SK-N-SH (cell line): ENCODE measurements at places on chromosomes 3 and 15. TPM values are rescaled to one million over a fixed set of nuclear protein-coding genes. Genes with fewer than 3 reads are reported as not detected.

DNA sequence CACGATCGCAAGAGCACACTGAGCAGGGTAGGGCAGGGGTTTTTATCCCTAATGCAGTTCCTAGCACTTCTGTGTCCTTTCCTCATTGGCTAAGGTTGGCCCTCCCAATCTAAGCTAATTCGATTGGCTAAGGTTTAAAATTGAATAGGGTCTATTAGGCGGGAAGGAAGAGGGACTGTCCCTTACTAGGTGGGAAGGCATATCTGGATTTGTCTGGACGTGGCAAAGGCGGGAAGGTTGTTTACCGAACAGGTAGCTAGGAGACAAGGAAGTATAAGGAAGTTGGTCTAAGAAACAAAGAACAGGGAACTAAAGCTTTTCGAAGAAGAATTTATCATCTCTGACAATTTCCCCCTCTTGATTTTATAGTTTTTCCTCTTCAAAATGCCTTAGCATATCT, 24.8 kb upstream of the ATG7 start:
- no peak overlapping the region for H3K27ac ChIP-seq
- H3K36me3 ChIP-seq: peaks cover 5% of the 10 kb centered on the region
- DNase-seq: no peak

GRCh38 chr3:41327718-41328117, 128.4 kb downstream of the CTNNB1 start:
- H3K4me1 ChIP-seq: peaks cover 14% of the 10 kb centered on the region
- H3K27me3 ChIP-seq: no peaks in the 10 kb centered on the region
- H3K36me3 ChIP-seq: no peaks in the 10 kb centered on the region
- H3K27ac ChIP-seq: no peak overlapping the region
- DNase-seq: no peak

DNA sequence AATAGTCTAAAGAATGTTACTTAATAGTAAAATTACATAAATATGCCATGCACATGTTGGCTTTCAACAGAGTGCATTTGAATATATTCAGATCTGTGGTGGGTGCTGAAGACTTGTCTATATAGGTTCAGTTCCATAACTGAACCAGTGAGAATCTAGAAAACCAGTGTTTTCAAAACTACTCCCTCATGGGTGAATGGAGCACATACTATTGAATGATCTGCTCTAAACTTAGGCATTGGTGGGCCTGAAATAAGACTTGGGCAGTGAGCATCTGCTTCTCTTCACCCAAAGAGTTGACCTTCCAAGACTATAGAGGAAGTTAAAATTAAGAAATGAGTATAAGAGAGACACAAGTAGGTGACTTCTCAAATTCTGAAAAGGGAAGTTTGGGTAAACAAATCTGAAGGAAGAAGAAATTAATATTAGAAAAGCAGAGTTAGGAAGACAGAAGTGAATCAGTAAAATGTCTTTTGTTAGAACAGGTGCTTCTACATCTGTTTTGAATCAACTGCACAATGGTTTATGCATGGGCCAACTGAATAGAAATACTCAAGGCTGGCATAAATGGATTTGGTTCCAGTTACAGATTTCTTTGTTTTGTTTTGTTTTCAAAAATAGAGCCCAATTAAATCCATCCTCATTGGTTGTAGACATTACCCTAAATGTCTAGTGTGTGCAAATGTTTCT, 19.3 kb downstream of the ALCAM start:
- no peak overlapping the region for H3K4me3 ChIP-seq
- H3K4me1 ChIP-seq: no peaks in the 10 kb centered on the region; the same call in 1 of the 2 replicates
- H3K27ac ChIP-seq: peak overlapping the region; percentile 22; the same call in 1 of the 2 replicates
- DNase-seq: no peak

GRCh38 chr3:126773783-126774182, 69.7 kb downstream of the CHCHD6 start:
- H3K4me3 ChIP-seq: no peak overlapping the region
- H3K36me3 ChIP-seq: no peaks in the 10 kb centered on the region

The TMCC1 gene
- polyA plus RNA-seq: 7.2 and 9.1 TPM in 2 replicates

The CD276 gene
- 60.1 and 86.2 TPM in 2 replicates for polyA plus RNA-seq

- no peak for DNase-seq
- H3K4me3 ChIP-seq: no peak overlapping the region
- H3K36me3 ChIP-seq: peaks cover 37% of the 10 kb centered on the region
- H3K4me1 ChIP-seq: peaks cover 2% of the 10 kb centered on the region
- no peaks in the 10 kb centered on the region for H3K27me3 ChIP-seq
Measured at GRCh38 chr3:156300929-156301840, 180.8 kb downstream of the KCNAB1 start.

The GREM1 gene
- 23.9 and 46.4 TPM in 2 replicates for polyA plus RNA-seq

The DUOXA2 gene
- not detected in 2 replicates for polyA plus RNA-seq

GRCh38 chr15:28919679-28920655, 34.2 kb downstream of the APBA2 start:
- no peaks in the 10 kb centered on the region for H3K36me3 ChIP-seq
- DNase-seq: no peak
- H3K4me1 ChIP-seq: peaks cover 14% of the 10 kb centered on the region; the same call in 1 of the 2 replicates
- H3K27ac ChIP-seq: no peak overlapping the region
- H3K4me3 ChIP-seq: no peak overlapping the region

The STRA6 gene
- polyA plus RNA-seq: 27.9 and 31.0 TPM in 2 replicates

GRCh38 chr3:53513556-53514190, 19.3 kb downstream of the CACNA1D start:
- DNase-seq: no peak
- no peak overlapping the region for H3K4me3 ChIP-seq
- peaks cover 7% of the 10 kb centered on the region; the same call in 1 of the 2 replicates for H3K27me3 ChIP-seq
- H3K4me1 ChIP-seq: no peaks in the 10 kb centered on the region
- H3K36me3 ChIP-seq: no peaks in the 10 kb centered on the region
- no peak overlapping the region for H3K27ac ChIP-seq

The CLDN16 gene
- 0.02 TPM in 2 replicates for polyA plus RNA-seq

DNA sequence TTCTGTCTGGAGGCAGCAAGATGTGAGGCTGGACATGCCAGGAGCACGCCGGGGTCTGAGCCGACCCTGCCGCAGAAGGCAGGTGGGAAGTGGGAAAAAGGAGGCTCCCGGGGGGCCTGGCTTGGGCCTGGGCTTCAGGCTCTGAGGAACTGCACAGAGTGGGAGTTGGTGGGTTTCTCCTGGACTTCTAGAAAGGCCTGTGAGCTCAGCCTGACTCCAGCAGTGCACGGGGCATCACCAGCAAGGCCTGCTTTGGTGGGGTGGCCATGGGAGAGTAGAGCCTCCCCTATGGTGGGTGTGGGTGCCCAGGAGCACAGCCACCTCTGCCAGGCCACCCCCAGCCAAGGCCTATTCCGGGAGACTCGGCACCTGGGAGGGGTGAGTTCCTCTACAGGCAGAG, 18.1 kb upstream of the SLC41A3 start:
- peaks cover 17% of the 10 kb centered on the region; the same call in 1 of the 2 replicates for H3K4me1 ChIP-seq
- H3K27ac ChIP-seq: no peak overlapping the region; the same call in 1 of the 2 replicates
- H3K27me3 ChIP-seq: no peaks in the 10 kb centered on the region
- no peaks in the 10 kb centered on the region for H3K36me3 ChIP-seq
- no peak for DNase-seq

- H3K4me1 ChIP-seq: no peaks in the 10 kb centered on the region
- DNase-seq: no peak
- H3K4me3 ChIP-seq: no peak overlapping the region
- H3K36me3 ChIP-seq: no peaks in the 10 kb centered on the region
Measured at GRCh38 chr15:43270676-43271306, 4.1 kb upstream of the TGM5 start.

- H3K4me3 ChIP-seq: peak within 1 kb of the TSS; percentile 92
- peaks cover 44% of the 10 kb centered on the region for H3K36me3 ChIP-seq
- no peaks in the 10 kb centered on the region for H3K4me1 ChIP-seq
- DNase-seq: no peak
Measured at GRCh38 chr3:50322386-50323091, at the start of gene HYAL2. HYAL2 (minus strand) TSS chr3:50322745; CDS start chr3:50320489, 2,256 bp downstream.

- no peak overlapping the region for H3K27ac ChIP-seq
- no peaks in the 10 kb centered on the region for H3K36me3 ChIP-seq
- peaks cover 7% of the 10 kb centered on the region; the same call in 1 of the 2 replicates for H3K4me1 ChIP-seq
- H3K27me3 ChIP-seq: peaks cover 4% of the 10 kb centered on the region; the same call in 1 of the 2 replicates
- no peak for DNase-seq
Measured at GRCh38 chr3:72352176-72352575, 496.1 kb downstream of the SHQ1 start.
